ENCODE measurements at places on chromosomes 1 and 21.

DNA sequence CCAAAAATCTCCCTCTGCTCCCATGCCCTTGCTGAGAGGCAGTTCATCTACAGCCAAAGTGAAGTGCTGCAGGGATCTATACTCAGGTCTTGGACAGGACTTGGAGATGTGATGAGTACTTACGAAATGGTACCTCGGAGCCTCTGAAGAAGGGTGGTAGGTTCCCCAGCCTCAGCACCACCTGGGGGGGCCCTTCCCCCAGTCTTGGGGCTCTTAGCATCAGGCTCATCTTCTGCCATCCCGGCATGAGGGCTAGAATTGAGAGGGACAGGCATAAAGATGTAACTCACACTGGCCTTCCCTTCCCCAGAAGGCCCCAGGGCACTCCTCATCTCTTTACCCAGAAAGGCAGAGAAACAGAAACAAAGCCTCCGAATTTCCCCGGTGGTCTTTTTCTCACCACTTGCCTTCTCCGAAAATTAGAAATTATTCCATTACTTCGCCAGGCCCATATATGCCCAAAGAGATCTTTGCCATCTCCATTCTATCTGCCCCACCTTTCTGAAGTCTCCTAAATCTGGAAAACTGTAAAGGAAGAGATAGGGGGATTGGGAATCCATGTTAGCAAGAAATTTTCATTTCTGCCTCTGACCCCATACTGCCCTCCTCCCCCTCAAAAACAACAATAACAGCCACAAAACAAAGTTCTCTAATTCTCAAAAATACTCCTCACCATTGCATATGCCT, 827 bp downstream of the RFX5 start:
- DNase-seq: peak; percentile 38

DNA sequence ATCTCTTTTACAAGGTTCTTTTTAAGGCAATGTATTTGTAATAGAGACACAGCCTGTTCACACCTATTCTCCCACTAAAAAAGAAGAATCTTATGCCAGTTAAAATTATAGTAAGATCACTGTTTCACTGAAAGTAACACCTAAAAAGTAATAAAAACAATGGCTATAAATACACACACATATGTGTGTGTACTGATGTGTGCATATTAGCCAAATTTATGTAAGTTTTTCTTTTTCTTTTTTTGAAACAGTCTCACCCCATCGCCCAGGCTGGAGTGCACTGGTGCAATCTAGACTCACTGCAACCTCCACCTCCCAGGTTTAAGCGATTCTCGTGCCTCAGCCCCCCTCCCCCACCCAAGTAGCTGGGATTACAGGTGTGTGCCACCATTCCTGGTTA, 56.8 kb upstream of the SLC30A10 start:
- DNase-seq: no peak

- DNase-seq: no peak
These were observed 17.1 kb downstream of the CAPZA1 start for GRCh38 chr1:112636597-112637253.

DNA sequence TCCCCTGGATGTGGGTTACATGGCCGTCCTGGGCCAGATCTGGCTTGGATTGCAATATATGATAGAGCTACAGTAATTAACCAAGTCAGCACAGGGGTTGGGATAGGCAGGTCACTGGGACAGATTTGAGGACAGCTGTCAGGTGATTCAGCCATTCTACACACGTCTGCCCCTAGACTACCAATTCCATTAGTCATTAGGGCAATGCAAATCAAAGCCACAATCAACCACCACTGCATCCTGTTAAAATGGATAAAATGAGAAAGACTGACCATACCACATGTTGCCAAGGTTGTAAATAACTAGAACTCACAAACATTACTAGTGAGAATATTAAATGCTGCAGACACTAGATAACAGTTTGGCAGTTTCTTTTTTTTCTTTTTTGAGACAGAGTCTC, 16.0 kb downstream of the C21orf58 start:
- DNase-seq: no peak

- peak; percentile 31 for DNase-seq
These were observed 5.0 kb downstream of the SLC22A15 start for GRCh38 chr1:115980998-115981993.

GRCh38 chr1:156998840-156999500, 46.6 kb downstream of the ARHGEF11 start:
- DNase-seq: no peak

GRCh38 chr1:219171192-219171935, 2.3 kb upstream of the LYPLAL1 start:
- DNase-seq: no peak

GRCh38 chr21:40422896-40423635, 423.9 kb downstream of the DSCAM start:
- DNase-seq: no peak
